ENCODE measurements at places on chromosomes 11 and 22.

DNA sequence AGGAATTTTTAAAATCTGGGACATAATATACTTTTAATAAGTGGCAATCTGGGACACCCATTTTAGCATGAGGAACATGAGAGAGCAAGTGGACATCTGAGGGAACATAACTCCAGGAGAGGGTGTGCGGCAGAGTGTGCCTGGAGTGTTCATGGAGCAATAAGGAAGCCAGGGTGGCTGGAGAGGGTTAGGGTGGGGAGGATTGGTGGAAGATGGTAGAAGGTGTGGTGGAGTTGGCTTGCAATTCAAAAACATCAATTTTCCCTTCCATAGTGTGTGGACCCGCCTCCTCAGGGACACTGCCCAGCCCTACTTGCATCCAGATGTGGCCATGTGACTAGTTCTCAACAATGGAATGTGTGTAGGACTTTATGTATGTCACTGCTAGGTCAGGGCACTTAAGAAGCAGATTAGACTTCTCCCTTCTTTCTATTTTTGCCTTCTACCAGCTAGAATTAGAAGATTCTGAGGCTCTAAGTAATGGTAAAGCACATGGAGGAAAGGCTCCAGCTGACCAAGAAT is 4.4 kb upstream of the DENND5A start:
- DNase-seq, result peak; percentile 26

- no peak for DNase-seq
These were observed 117.7 kb downstream of the GALNT18 start for GRCh38 chr11:11504071-11504470.

- DNase-seq, result peak; percentile 76
These were observed 19.2 kb upstream of the MRGPRX1 start for GRCh38 chr11:18958221-18958910.

DNA sequence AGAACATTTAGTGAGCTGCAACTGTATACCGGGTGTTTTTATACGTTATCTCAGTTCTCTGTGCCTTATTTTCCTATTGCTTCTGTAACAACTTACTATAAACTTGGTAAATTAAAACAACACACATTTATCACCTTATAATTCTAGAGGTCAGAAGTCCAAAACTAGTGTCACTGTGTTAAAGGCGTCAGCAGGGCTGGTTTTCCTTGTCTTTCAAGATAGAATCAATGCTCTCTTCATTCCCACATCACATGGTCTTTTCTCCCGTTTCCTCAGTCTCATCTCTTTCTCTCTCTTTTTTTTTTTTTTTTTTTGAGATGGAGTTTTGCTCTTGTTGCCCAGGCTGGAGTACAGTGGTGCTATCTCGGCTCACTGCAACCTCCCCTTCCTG is 36.1 kb downstream of the MB start:
- no peak for DNase-seq

DNA sequence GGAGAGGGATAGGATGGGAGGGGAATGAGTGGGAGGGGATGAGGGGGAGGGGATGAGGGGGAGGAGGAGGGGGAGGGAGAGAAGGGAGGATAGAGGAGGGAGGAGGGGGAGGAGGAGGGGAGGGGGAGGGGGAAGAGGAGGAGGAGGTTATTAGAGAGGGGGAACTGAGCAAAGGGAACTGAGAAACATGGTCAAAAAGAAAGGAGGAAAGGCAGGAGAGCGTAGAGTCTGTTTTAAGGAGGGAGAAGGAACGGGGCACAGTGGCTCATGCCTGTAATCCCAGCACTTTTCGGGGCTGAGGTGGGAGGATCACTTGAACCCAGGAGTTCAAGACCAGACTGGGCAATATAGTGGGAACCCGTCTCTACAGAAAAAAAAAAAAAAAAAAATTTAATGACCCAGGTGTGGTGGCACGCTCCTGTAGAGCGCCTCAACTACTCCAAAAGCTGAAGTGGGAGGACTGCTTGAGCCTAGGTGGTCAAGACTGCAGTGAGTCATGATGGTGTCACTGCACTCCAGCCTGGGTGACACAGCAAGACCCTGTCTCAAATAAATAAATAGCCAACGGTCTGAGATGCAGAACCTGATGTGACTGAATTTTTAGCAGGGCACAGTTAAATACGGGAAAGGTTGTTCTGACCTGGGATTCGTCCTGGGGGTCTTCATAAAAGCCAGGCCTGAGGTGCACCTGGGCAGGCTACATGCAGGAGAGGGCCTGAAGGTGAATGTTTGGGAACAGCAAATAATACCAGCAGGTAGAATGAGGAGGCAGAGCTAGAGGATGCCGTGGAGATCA is 4.0 kb downstream of the B3GNT6 start:
- no peak for DNase-seq

DNA sequence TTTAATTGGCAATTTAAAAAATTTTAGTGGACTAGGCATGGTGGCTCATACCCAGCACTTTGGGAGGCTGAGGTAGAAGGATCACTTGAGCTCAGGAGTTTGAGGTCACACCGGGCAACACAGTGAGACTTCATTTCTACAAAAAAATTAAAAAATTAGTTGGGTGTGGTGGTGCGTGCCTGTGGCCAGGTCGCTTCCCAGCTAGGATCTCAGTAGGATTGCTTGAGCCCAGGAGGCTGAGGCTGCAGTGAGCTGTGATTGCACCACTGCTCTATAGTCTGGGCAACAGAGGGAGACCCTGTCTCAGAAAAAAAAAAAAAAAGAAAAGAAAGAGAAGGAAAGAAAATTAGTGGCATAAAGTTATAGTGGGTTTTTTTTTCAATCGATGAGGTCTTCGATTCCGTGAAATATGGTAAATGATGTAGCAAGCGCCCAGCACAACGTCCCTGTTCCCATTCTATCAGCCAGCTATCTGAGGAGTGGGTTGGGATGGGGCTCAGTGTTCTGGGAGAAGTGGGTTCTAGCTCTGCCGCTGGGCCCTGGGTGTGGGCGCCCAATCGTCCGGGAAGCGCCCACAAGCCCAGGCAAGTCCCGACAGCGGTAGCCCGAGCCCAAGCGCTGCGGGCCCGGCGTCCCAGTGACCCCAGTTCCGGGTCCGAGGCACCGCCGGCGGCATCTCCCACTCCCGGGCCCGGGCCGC is 1.4 kb downstream of the FOSL1 start:
- no peak for DNase-seq

DNA sequence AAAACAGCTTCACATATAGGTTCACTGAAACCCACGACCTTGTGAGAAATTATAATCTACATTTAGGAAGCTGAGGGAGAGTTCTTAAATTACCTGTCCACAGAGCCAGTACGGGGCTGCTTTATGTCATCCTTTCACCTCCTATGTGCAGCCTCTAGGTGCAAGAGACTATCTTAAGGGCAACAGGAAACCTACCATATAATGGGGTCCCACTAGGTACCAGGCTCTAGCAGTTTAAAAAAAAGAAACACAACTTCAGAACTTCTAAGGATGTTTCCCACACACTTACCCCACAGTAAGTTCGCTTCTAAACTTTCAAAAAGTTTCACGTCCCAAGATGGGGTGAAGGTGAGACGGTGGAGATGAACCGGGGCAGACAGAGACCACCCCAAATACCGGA is 573 bp downstream of the STK33 start:
- no peak for DNase-seq

DNA sequence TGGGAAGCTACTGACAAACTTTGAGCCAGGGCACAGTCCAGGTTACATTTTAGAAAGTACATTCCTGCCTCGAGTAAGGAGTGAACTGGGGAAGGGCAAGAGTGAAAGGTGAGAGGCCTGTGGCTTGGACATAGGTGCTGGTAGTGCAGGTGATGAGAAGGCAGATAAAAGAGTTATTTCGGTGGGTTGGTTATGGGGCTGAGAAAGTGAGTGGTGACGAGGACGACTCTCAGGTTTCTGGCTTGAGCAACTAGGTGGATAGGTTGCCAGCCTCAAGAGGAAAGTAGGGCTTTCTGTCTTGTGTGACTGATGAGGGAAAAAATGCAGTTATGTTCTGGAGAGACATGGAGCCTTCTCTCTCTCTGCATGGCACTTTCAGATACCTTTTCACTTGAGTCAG is 3.7 kb downstream of the POLR2F start:
- DNase-seq, result no peak

GRCh38 chr11:120203626-120204025 is 7.2 kb upstream of the OAF start:
- DNase-seq, result no peak

DNA sequence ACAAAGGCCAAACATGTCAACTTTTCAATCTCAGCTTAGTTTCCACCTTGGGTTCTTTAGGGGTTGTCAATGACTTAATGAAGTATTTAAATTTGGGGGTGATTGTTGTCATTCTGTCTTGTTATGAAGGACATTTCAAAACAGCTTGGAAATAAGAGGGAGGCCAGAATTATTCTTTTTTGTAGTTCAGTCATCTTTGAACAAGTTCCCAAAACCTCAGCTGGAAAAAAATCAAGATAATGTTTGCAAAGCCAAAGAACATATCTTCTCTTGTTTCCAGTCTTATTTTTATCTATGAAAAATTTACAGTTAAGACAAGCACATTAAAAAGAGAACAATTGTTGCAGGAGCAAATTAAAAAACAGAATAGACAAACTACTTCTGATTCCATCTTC is 612.8 kb downstream of the INSC start:
- no peak for DNase-seq

- peak; percentile 11 for DNase-seq
These were observed 82.6 kb downstream of the CYP2R1 start for GRCh38 chr11:14809466-14809865.

GRCh38 chr11:90594658-90595057 is 371.8 kb upstream of the CHORDC1 start:
- DNase-seq, result no peak

- peak; percentile 24 for DNase-seq
These were observed 599.2 kb upstream of the LUZP2 start for GRCh38 chr11:23897453-23898286.

DNA sequence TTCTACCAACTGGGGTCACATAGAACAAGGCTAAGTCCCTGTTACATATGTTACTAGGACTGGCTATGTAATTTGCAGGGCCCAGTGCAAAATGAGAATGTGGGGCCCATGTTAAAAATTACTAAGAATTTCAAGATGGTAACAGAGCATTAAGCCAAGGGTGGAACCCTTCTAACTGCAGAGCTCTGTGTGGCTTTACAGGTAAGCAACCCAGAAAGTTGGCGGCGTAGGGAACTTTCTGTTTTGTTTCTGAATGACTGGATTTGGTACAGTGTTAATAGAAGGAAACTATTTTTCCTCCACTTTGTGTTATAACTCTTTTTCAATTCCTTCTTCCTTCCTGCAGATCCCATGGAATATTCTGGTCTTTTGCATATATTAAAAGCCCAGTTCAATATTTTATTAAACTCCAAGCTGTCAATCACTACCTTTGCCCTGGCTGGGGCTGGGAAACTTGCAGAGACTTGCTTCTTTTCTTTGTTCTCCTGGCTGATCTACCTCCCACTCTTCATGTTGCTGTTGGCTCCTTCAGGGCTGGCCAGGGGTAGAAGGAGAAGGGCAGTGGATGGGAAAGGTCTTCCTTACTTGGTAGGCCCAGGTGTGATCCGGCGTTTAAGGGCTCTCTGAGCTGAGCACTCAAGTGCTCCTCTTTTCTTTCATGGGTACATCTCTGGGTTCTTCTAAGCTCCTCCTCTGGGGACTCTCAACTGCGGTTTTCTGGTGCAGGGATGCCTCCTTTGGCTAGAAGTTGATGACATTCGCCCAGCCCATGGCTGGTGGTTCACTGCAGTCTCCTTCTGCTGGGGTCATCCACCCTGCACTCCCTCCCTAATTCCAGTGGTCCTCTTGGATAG is 67.7 kb downstream of the SNX19 start:
- DNase-seq, result no peak

DNA sequence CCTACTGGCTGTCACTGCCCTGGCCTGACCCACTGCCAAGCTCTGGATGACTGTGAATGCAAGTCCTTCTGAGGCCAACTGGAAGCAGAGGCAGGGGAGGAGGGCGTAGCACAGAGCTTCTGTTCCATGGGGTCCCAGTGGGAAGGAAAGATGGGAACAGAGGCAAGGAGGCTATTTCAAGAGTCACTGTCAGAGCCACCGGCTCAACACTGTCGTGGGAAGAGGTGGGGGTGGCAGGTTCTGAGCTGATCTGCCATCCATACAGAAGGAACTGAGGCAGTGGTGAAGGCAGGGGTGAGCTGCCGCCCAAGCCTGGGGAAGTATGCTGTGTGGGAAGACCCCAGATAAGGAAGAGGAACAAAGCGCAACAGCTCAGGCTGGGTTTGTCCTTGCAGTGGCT is 54.7 kb downstream of the SGSM3 start:
- DNase-seq, result no peak

GRCh38 chr11:119673052-119673758 is 55.8 kb downstream of the NECTIN1 start:
- no peak for DNase-seq

GRCh38 chr11:102933627-102934026 is 21.9 kb downstream of the MMP13 start:
- no peak for DNase-seq

DNA sequence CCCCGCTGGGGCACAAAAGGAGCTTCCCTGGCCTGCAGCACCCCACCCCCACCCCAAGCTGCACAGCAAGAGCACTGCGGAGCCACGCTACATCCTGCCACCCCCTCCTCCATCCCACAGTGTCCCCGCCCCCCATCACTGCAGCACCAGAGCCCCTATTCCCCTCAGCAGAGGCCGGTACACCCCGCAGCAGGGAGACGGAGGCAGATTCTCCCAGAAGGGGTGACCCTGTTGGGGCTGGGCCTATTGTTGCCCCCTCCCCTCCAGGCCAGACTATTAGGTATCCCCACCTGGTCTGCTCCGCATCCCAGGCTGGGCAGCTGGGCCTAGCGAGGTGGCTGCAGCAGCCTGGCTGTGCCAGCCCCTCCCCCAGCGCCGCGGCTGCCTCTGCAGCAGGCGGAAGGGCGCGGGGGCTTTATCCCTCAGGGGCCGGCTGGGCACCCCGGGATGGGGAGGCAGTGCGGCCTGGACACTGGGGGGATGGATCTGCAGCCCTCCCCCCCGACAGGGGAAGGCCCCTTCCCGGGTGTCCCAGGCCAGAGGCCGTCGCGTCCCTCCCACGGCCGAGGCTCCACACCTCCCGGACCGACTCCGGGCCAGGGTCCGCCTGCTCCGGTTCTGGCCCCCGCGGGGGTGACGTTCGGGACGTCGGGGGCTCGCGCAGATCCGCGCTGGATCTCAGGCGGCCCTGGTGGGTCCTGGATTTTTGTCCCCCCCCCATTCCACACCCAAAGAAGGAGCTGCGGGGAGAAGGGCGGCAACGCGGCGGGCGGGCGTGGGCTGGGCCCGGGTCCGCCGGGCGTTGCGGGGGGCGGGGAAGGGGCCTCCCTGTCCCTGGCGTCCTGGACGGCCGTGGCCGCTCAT is 943 bp downstream of the DUSP8 start:
- no peak for DNase-seq

DNA sequence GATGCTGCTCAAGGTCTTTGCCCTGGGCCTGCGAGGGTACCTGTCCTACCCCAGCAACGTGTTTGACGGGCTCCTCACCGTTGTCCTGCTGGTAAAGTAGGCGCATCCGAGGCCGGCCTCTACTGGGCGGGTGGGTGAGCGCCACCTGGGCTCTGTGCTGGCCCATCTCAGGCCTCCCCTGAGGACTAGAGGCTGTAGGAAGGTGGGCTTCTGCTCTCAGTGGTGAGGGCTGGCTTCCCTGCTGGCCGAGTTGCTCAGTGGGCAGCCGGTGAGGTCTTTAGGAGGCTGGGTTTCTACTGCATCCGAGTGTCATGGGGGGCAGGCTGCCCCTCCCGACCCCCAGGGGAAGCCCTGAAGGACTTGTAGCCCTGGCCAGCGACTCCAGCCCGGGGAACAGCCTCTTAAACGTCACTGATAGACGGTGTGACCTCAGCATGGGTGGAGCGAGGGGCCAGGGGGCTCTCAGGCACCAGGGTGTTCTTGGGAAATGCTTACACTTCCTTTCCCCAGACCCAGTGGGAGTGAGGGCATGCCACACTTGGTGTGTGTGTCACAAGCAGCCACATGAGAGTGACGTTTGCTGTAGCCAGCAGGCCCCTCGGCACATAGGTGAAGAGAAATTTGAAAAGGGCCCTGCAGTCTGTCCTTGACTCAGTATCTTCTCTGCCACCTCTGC is 30.3 kb downstream of the TPCN2 start:
- no peak for DNase-seq

Data from SW480 (cell line).